ENCODE measurements at places on chromosomes 12 and 14.

DNA sequence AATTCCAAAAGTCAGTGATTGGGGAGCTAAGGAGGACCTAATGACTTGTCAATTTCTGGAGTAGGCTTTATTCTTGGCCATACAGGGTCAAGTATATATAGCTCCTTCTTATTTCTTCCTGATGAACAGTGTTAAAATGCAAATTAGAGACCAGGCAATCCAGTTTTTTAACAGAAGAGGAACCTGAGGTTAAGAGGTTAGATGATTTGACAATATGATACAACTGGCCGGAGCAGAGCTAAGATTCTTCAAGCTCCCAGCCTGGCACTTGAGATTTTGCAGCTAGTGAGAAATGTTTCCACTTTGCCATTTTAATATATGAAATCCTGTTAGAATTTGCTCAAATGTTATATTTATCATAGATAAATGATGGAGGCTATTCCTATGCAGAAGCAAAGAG lies 204.0 kb downstream of the SSPN start:
- no peak for DNase-seq

- DNase-seq = no peak
Measured at GRCh38 chr14:104930526-104931303, 6.0 kb downstream of the PLD4 start.

- DNase-seq = no peak
Measured at GRCh38 chr12:68915055-68915454, 17.9 kb downstream of the CPM start.

DNA sequence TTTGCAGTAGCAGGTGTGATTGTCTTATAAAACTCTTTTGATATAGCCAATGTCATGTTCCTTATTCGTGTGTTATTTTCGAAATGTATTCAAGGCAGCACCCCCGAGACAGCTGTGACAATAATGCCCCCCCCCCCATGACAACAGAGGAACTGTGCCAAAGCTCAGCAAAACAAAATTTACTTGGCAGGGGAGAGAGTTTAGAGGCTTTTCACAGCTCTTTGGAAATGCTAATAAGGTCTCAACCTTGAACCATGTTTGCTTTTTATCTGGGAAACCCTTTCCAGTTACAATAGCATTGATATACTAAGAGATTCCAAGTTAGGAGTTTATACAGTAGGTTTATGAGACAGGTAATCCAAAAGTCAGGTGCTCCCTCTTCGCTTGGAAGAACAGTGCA lies 56.4 kb upstream of the USP44 start:
- no peak for DNase-seq

DNA sequence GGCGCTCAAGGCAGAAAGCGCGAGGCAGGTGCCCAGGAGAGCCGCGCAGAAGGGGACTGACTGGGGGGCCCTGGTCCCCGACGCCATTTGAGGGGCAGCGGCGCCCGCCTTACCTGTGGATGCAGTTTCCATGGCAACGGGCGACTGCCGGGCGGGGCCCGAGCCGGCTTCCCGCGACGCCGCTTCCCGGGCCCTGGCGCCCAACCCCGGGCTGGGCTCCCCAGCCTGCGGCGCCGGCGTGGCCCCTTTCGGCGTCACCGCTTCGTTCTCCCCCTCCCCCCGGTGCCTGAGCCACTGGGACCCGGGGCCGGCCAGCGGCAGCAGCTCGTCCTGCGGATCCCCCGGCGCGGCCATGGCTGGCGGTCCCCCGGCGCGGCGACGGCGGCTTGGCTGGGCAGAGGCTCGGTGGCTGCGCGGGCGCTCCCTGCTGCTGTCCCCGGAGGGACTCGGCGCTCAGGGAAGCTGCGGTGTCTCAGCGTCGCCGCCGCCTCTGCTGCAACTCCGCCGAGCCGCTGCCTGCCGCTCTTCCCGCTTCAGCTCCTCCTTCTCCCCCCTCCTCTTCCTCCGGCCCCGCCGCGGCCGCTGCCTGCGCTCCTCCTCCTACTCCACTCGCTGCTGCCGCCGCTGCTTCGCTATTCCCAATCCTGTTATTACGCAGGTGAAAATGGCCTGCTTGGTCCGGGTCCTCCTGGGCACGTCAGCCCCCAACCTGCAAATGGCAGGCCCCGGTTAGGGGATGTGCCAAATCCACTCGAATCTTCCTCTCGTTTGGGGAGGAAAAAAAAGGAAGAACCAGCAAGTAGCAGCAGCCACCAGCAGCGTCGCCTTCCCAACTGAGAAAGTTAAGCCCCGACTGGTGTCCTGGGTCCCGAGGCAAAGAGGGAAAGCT lies at the start of gene RTN1:
TSS of gene RTN1 (minus strand) at position 500 of the 889 bp plus-strand sequence. CDS start at position 354, 146 bp downstream.
- peak; percentile 21 for DNase-seq

GRCh38 chr12:111314953-111315539 lies 53.8 kb downstream of the PHETA1 start:
- peak; percentile 75 for DNase-seq

DNA sequence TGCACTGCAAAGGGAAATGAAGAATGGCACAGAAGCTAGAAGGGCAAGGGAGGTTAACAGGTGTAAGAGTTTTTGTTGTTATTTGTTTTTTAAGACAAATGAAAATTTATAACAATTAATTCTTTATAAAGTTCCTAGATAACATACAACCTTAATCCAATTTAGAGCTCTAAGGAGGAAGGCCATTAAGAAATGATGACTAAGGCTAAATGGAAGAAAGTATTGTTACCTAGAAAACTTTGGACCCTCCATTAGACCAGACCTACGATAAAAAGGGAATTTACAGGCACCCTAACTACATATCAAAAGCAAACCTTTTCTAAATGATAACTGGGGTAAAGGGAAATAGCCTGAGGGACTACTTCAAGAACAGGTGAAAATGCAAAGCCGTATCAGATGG lies 130.8 kb downstream of the PRKD1 start:
- DNase-seq = no peak

- no peak for DNase-seq
Measured at GRCh38 chr14:24920265-24921075, 129.5 kb downstream of the STXBP6 start.

DNA sequence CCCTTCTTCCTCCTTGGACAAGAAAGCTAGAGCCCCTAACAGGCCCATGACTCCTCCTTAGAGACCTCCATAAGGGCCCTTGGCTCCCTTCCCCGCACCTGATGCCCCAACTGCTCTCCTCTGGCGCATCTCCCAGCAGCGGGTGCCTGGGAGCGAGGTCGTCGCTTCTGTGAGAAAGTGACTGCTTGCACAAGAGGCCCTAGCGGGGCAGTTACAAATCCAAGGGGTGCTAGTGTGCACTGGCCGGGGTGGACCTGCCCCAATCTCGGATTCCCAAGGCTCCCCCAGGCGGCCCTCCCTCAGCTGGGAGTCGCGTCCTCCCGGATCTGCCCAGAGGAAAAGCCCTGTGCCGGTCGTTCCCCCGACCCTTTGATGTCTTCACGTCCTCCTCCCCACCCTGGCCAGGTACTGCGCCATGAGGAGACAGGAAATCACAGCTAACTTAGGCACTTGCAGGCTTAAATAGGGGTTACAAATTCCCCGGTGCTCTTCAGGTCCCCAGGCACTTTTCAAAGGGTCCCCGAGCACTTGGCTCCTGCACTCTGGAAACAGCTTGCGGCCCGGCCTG lies 2.8 kb downstream of the NKX2-8 start:
- no peak for DNase-seq

DNA sequence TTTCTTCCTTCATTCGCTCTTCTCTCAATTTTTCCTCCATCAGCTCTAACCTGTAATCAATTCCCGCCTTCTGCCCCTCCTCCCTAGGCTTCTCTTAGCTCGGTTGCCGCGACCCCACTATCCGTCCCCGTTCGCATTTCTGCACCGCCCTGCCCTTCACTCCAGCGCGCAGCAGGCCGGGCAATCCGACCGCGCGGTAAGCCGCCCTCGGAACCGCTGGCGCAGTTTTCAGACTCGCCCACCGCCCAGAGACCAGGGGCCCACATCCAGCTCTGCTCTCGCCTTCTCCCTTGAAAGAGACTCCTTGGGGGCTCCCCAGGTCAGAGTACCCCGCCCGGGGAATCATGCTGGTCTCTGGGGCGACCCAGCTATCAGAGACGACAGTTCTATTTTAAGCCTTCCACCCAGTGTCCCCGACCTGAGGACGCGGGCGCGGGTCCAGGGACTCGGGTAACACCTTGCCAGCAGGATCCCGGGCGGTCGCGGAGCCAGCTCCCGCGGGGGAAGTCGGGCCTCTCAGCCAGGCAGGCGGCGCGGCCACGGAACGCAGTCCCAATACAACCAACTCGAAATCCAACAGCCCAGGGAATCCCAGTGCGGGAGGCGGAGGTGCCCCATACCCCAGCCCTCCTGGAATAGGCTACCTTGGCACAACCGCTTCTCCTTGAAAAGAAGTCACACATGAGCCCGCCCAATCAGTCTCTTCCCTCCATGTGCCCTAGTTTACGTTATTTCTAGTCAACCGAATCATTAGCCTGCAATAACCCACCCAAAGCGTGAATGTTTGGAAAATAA lies 5.7 kb upstream of the SLC38A4 start:
- DNase-seq = no peak

- no peak for DNase-seq
Measured at GRCh38 chr14:61560323-61560722, 135.0 kb upstream of the HIF1A start.

Measured in kidney capillary endothelial cell (primary cell).